ENCODE measurements at places on chromosomes 11 and 22.
A peak's percentile ranks its signal among the peaks of the same experiment; 100 is the strongest.

GRCh38 chr11:5684036-5684645 is 733 bp downstream of the TRIM5 start:
- peak; percentile 33 for DNase-seq

DNA sequence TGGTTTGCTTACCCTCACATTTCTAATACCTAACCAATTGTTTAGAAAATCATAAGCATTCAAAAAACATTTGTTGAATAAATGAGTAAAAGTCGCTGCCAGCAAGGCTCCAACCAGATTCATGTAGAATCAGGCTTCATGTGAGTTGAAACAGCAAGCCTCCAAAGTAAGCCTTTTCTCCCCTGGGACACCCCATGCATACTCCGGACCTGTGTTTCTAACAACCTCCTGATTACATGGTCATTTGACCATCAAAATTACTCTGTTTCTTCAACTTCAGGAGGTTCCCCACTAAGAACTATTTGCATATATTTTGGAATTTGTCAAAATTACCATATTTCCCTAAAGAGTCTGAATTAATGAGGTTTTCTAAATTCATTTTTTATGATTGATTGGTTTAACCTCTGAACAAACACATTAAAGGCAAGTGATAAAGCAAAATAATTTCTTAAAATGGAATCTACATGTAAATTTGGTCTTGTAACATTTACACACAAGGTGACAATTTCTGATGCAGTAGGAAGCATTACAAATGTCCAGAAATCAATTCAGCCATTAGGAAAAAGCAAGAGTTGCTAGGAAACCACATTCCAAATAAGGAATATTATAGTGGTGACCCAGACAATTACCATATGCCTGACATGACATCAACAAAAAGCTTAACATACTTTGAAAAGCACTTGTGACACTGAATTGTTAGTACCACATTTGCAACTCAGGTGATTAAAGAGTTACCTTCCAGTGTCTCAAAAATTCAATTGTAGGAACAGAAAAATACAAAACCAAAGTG is 252.6 kb downstream of the GUCY1A2 start:
- no peak for DNase-seq

DNA sequence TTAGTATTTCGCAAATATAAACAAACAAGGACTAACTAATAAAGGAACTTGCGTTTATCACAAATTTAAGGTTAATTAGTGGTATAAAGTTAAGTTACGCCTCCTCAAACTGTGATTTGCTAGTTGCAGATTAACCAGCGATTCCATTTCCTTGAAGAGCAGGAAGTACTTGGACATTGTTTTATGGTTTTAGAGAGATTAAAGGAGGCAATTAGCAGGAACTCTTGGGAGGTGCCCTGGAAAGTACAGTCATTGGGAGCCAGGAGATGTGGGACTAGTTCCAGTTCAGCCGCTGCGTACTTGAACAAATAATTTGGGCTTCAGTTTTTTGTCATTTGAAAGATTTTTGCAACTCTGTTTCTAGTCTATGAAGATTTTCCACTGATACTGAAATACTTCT is 3.3 kb downstream of the FAM118B start:
- DNase-seq = no peak

- no peak for DNase-seq
Observed at GRCh38 chr11:68549789-68550484, 89.4 kb downstream of the PPP6R3 start.

- no peak for DNase-seq
Observed at GRCh38 chr11:117431436-117431835, 103.8 kb downstream of the CEP164 start.

DNA sequence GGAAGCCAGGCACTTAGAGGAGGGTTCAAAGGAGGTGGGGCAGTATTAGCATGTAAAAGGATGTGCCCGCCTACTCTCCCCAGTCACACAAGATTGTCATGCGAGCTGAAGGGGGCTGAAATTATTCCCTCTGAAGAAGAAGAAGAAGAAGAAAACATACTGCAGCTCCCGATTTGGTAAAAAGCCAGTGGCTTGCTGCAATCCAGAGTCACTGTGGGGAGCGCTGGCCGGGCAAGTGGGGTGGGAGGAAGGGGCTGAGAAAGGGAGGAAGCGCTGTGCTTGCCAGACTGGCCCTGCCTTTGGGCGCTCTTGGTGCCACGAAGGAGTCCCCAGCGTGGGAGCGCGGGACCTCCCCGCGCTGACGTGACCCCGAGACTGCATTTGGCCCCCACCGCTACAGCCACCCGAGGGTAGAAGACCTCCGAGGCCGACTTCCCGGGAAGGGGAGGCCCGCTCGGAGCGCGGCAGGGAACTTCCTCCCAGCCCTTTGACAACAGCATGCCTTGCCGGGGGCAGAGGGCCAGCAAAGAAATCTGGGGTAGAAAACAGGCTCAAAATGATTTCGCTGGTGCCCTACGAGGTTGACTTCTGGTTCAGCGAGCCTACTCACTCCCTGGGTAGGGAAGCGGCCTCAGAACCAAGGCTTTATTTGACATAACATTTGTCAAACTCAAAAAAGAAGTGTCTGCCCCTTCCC is 906.3 kb downstream of the DLG2 start:
- DNase-seq = no peak

- peak; percentile 47 for DNase-seq
Observed at GRCh38 chr22:27435844-27436576, 365.5 kb downstream of the MN1 start.

- peak; percentile 13 for DNase-seq
Observed at GRCh38 chr11:33778675-33779074, 4.4 kb upstream of the FBXO3 start.

DNA sequence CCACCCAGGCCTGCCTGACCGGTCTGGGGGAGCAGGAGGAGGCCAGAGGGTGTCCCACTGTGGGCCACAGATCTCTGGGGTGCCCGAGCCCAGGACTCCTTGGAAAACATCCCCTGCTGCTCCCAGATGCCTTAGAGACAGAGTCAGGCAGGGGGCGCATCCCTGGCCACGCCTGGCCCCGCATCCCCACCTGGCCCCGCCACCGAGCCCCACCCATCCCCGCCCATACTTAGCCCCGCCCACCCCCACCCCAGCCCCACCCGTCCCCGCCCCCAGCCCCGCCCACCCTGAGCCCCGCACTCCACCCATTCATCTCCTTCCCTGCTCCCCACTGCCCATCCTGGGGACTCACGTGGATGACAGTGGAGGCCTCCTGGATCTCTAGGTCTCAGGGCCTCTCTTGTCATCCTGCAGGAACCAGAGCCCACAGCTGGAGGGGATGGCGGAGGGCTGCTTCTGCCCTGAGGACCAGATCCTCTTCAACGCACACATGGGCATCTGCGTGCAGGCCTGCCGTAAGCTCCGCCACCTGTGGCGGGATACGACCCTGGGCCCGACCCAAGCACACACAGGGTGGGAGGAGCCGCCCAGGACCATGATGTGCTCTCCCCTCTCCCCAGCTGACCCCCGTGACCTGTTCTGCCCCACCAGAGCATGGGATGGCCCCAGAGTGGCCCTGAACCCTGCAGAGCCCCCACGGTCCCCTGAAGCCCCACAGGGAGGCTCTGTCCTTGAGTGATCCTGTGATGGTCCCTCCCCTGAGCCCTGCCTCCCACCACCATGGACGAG is 33.6 kb downstream of the MUC5B start:
- no peak for DNase-seq

All from fibroblast of villous mesenchyme (primary cell).